ENCODE measurements at places on chromosomes 5 and 9.
A peak's percentile ranks its signal among the peaks of the same experiment; 100 is the strongest.

- no peak for DNase-seq
Observed at GRCh38 chr5:108727236-108727650, 20.5 kb upstream of the FER start.

GRCh38 chr9:105064248-105065097 lies 136.5 kb upstream of the ABCA1 start:
- peak; percentile 88 for DNase-seq

DNA sequence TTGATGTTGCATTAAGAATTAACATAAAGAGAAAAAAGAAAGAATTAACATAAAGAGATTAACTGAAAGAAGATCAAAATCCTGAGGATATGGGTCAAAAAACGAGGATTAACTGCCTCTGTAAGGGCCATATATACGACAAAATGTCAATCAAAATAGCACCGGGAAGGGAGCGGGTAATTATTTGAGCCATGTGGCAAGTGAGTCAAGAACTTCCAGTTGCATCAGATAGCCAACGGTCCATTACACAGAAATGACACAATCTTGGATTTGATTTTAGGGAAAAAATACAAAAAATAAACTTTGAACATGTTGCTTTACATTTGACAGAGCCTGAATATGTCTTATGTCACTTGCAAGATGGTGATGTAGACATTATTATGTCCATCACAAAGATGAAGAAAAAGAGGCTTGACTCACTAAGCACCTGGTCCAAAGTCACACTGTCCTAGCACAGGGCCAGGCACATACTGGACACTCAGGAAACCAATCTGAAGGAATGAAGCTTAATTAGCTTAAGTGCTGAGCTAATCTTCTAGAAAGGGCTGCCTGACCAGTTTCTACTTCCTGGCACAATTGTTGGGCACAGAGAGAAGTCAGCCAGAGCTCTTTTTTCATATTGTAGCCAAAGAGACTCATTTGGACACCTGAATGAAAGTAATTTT lies 273.2 kb upstream of the PAPPA start:
- no peak for DNase-seq

DNA sequence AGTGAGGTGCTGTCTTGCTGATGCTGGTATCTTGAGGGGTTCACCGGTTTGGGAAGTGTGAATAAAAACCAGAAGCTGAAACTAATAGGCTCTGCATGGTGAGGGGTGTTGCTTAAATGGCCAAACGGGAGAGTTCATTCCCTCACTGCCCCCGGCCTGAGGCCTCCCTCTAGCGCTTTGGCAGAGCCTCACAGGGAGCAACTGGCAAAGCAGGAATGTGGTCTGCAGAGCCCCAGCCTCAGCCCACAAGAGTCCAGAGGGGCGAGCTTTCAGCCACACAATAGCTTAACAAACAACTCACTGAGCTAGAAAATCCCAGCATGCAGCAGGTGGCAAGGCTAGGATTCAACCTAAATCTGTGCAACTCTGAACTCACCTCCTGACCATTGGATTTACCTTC lies 234.8 kb downstream of the MED10 start:
- DNase-seq, result no peak

- DNase-seq, result no peak
Observed at GRCh38 chr9:116153765-116154333, at the start of gene PAPPA. PAPPA (plus strand) TSS chr9:116153791; CDS start chr9:116154173, 382 bp downstream.

GRCh38 chr9:137163365-137163715 lies 6.5 kb downstream of the LRRC26 start:
- no peak for DNase-seq

- no peak for DNase-seq
Observed at GRCh38 chr9:80555782-80556325, 984.1 kb downstream of the TLE4 start.

DNA sequence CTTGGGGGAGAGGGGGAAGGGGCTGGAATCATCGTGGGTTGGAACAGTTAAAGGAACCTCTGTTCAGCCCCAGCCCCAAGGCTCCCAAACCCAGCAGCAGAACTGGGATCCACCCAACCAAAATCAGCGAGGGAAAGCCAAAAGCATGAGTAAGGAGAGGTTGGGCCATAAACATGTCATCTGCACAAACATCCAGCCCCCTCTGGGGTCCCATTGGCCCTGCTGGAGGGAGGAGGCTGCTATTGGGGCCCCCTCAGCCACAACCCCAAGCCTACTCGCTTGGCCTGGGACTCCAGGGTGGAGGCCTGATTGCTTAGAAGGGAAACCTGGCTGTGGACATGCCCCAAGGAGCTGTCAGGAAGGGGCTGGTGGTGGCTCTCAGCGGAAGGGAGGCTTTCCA lies 154.9 kb downstream of the FGF18 start:
- DNase-seq, result no peak

- DNase-seq, result no peak
Observed at GRCh38 chr9:7478646-7479045, 320.9 kb downstream of the DMAC1 start.

DNA sequence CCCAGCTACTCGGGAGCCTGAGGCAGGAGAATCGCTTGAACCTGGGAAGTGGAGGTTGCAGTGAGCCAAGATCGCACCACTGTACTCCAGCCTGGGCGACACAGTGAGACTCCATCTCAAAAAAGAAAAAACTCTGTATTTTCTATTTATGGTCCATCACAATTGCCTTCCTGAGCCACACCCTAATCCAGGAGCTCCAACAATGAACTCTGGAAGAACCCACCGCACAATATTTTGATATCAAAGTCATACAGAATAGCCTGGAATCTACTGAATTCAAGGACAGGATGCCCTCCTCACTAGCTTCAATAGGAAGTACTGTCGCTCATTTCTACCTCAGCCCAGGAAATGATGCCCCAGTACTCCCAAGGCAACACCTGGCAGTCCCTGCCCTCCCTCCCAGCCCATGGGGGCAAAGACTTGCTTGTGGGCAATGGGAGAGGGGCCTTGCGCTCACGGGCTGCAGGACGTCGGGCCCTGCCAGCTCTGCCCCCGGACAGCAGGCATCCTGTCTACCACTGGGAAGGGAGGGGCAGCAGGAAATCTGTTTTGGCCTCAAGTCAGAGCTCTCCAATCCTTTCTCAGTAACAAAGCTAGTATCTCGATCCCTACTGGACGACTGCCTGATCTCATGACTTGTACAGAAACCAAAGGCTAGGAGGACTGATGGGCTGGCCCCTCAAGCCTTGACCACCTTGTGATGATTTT lies 19.7 kb downstream of the UBAC1 start:
- no peak for DNase-seq

DNA sequence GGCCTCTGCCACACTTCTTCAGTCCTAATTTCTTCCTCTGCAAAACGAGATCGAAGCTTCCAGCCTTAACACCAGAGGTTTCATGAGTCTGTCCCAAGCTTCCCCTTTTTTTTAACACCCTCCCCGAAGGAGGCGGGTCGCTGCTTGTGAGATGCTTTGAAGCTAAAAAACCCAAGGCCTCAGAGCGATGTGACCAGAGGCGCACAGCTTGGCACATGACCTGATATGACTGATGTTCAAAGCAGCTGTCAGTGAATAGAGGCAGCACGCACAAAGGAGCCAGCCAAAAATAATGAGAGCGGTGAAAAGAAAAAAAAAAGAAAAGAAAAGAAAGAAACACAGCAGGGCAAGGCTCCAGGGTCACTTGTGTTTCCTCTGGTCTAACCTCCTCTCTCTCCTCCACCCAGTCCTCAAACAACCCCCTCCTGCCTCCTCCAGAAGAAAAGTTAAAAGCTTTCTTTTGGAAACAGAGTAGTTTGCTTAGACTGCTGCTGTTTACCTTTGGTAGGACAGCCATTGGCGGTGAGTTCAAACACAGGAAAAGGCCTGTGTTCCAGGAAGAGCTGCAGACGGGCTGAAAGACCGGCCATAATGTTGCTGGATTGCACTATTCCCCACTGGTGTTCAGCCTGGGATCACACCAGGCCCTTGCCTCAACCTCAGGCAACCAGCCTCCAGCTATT lies 10.9 kb upstream of the ZNF366 start:
- no peak for DNase-seq

GRCh38 chr9:98171176-98171925 lies 21.1 kb downstream of the CORO2A start:
- no peak for DNase-seq

DNA sequence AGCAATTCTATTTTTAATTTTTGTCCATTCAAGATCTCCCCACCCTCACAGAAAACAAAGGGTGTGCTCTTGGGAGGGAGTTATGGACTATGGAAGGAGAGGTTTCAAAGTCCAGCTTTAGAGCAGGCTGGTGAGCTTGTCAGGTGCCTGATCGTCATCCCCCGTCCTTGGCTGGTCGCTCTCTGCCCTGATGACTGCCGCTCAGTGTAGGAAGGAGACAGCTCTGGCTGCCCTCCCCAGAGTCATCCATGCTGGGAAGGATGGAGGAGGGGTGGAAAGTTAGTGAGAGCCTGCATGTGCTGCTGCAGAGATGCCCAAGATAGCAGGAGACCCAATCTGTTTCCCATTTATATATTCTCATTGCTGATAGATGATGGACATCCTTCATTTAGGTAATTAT lies 96.6 kb downstream of the NLN start:
- DNase-seq, result no peak

GRCh38 chr5:23007762-23008161 lies 154.6 kb upstream of the CDH12 start:
- no peak for DNase-seq

DNA sequence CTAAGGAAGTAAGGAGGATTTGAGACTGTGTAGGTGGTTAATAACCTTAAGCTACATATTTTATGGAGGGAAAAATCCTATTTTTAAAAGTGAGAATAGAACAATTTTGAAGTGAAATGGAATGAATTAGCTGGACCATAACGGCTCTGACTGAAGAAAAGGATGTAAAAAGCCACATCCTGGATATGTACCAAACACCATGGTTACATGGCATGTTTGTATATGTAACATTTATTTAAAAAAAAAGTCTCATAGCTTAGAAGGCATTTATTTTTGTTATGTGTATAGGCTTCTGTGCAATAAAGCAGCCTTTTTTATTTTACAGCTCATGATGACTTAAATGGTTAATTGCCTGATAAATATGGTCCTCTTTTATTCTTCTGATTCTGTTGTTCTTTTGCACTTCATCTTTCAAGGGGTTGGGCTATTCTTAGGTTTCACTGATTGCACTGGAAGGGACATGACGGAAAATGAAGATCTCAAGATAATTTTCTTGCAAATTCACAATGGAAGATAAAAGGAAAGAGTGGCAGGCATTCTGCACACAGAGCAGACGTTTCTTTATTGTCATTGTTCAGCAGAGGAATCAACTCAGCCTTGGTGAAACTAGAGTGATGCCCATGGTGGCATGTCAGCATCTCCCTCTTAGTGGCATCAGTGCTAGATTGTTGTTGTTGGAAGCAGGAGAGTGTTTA lies 63.1 kb downstream of the DOCK8 start:
- DNase-seq, result no peak

GRCh38 chr5:122078116-122079110 lies at the start of gene LOX:
LOX (minus strand) TSS chr5:122078259; CDS start chr5:122077985, 274 bp downstream.
- DNase-seq, result peak; percentile 95

- no peak for DNase-seq
Observed at GRCh38 chr9:138077126-138077525, 199.5 kb downstream of the CACNA1B start.

GRCh38 chr5:61342071-61342501 lies 10.0 kb downstream of the ZSWIM6 start:
- DNase-seq, result no peak

GRCh38 chr5:136022965-136023364 lies 5.8 kb upstream of the TGFBI start:
- no peak for DNase-seq

GRCh38 chr5:143409926-143410325 lies 6.4 kb upstream of the NR3C1 start:
- DNase-seq, result no peak

- no peak for DNase-seq
Observed at GRCh38 chr5:179379321-179379890, 34.1 kb upstream of the ADAMTS2 start.

- no peak for DNase-seq
Observed at GRCh38 chr5:140558542-140558941, 1.3 kb upstream of the SRA1 start.

DNA sequence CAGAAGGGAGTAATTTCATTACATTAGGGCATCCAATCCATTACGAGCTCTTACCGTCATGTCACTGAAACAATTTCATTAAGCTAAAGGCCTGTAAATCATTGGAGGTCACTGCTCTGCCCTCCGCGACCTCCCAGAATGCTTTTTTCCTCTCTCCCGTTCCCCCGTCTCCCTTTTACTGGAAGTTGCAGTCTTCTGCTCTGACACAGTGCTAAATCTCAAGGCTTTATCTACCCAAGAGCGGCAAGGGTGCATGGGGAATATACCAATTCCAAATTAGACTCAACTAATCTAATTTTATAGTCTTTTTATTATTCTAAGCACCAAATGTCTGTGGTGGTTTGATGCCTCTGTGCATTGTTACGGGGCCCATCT lies 265.7 kb upstream of the PANK3 start:
- DNase-seq, result no peak

GRCh38 chr5:1793301-1793740 lies 6.3 kb downstream of the MRPL36 start:
- no peak for DNase-seq

Measured in non-pigmented ciliary epithelial cell (primary cell).